ENCODE measurements at places on chromosomes 6 and 20. TPM values are rescaled to one million over a fixed set of nuclear protein-coding genes. Genes with fewer than 3 reads are reported as not detected.

DNA sequence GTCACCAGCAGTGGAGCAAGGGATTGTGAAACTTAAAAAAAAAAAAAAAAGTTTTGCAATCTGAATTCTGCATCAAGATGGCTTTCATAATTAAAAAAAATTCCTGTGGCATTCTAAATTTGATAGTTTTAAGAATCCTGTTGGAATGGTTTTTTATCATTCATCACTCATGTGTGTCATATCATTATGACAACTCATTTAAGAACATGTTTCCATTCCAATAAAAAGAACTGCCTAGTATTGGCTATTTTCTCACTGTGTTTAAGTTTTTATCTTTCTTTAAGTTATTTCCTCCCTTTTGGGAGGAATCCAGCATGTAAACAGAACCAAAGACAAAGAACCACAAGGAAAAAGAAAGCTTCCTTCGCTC, 26.2 kb upstream of the RHAG start:
- DNase-seq, result no peak

DNA sequence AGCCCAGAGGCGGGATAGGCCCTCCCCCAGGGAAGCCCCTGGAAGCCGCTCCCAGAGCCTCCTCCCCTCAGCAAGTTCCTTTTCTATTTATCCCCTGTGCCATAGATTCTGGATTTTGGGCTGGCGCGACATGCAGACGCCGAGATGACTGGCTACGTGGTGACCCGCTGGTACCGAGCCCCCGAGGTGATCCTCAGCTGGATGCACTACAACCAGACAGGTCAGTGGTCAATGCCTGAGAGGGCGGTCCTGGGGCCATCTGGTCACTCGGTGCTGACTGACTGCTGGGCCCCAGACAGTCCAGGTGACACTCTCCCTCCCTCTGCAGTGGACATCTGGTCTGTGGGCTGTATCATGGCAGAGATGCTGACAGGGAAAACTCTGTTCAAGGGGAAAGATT, 6.2 kb downstream of the MAPK13 start:
- peak; percentile 81 for DNase-seq

DNA sequence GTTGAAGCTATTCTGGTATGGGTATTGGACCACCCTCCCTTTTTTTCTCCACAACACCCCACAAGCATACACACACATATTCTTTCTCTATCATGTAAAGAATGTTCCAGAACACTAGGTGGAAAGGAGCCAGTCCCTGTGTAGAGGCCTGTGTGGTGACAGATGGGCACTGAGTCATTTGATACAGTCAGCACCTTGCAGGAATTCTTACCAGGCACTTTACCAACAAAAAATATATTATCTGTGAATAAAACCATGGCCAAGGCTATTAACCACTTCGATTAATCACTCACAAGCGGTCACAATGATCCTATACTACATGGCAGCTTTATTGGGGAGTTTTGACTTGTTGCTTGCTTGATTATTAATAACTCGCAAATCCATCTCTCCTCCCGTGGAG, 149.5 kb downstream of the BFSP1 start:
- DNase-seq, result no peak

DNA sequence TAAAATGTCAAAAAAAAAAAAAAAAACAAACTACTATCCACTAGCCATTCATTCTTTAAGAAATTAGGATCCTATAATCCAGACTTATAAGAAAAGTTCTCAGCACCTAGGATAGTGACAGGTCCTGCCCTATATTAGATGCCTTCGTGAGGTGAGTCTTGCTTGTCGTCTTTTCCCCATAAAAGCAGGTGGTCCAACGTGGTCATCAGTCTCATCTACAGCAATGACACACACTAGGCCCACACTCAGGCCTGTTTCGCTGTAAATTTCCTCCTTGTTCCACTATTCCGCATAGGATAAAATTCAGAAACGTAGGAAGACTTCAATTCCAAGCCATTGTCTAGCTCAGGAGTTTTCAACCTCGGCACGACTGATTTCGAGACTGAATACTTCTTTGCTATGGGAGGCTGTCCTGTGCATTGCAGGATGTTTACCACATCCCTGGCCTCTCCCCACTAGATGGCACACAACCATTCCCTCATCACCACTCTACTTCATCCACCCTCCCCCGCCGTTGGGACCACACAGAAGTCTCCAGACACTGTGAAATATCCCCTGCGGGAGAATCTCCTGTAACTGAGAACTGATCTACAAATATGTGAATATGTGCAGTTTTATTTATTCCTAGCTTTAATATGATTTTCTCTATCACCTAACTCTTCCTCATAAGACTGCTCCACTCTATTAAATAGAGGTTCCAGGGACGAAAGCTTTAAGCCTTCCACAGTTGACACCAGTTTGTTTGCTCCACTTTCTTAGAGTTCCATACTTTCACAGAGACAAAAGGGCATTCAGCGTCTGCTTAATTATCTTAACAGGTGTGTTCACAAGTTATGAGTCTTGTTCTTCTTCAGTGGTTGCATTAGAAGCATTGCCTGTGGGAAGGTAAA, 346.3 kb downstream of the BMP2 start:
- no peak for DNase-seq

The NPBWR2 gene
- total RNA-seq, result not detected

DNA sequence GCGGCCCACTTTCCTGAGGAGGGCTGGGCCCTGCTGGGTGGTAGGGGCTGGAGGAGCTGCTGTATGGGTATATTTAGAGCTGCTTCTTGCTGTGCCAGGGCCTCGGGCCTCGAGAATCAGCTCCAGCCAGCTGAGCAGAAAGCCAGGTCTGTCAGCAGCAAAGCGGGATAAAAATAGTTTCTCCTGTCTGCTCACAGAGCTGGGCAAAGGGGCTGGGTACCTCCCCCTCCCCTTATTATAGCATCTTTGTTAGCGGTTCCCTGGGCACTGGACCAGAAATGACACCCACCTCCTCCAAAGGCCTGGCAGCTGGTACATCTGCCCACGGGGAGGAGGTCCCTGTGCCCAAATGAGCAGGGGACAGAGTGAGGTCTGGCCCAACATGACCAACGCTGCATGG, 6.0 kb downstream of the SCRT2 start:
- DNase-seq, result no peak
